ENCODE measurements at places on chromosomes 3 and 15.

DNA sequence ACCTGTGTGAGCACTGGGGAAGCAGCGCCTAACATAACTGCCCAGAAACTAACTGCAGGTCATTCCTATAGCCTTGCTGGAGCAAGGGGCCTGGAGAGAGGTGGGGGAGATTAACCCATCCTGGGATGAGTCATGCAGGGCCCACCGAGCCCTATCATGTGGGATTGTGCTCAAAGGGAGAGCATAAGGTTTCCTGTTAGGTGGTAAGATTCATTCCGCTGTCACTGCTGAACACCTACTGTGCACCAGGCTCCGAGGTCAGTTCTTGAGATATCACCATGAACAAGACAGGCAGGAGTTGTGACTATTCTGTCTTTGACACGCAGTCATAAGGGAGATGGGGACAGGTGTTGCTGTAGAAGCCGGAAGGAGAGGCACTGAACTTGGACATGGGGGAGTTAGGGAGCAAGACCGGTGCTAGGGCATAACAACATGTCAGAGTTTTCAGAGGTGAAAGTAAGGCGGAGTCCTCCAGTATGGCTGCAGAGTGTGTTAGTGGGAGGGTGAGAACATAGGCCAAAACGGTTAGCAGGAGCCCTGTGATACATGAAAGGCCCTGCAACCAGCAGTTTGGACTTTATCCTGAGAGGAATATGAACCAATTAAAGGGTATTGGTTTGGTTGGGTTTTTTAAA, 2.4 kb downstream of the SLC25A38 start:
- no peak for DNase-seq

GRCh38 chr3:195699860-195700259, 20.9 kb upstream of the MUC20 start:
- no peak for DNase-seq

GRCh38 chr3:69164296-69164695, 41.9 kb upstream of the LMOD3 start:
- DNase-seq: no peak

- DNase-seq: no peak
Observed at GRCh38 chr3:188326111-188326510, 172.2 kb downstream of the LPP start.

DNA sequence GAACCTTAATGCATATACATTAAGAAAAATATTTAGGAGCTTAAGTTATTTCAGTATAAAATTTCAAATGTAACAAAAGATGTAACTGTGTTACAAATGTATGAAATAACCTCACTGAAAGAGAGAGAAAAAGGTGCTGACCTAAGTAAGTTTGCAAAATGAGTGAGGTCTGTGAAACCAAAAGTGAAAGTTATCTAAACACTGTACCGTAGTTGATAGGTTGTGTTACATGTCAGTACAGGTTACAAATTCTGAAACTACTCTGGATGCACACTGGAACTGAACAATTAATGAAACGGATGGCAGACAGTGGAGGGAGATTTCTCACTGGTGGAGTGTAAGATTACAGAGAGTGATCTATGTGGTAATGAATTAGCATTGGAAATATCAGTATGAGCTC, 420.7 kb downstream of the ZNF385D start:
- DNase-seq: no peak

DNA sequence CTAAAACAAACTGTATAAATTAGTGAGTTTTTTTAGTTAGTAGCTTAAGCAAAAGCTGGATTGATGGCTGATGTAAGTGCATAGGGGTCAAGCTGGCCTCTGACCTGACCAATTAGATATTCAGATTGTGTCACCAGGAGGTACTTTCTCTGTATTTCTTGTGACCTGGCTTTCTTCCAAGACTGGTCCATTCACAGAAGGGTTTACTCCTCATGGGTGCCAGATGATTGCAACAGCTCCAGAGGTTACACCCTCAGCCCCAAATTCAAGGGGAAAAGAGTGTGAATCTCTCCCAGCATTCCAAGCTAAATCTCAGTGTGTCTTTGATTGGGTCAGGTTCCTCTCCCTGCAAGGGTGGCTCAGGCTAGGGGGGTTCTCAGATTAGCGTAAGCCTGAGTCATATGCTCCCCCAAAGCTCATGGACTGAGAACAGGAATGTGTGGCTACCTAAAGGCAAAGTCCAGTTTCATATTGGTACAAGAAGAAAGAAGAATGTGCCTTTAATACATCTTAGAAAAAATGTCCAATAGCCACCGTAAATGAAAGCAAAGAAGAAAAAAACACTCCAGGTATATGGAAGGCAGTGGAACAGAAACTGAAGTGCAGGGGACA, 16.5 kb downstream of the PML start:
- DNase-seq: no peak

- DNase-seq: no peak
Observed at GRCh38 chr15:74578496-74578994, 37.1 kb upstream of the CLK3 start.

DNA sequence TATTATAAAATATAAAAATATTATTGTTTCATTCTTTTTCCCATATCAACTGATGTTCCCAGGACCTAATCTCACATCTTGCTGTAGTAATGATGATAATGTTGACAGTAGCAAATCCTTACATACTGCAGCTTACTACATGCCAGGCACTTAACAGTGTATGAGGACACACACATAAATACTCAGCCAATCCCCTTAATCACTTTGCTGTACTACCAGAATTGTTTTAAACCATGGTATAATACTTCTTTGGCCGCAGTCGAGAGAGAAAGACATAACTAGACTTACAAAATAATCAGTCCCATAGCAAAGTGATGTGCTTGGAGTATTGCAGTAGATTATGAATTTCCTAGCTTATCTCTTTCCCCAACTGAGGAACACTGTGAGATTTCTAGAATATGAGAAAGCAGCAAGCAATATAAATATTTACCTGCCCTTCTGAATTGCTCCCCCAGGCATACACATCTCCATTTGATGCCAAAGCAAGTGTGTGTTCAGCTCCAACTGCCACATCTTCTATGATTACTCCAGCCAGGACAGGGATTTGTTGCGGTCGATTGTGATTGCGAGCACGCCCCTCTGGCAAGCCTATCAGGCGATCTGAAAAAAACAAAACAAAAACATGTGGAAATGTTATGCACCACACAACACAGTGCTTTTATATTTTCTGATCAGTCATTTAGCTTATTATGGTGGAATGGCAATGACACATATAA, 33.0 kb downstream of the FBXL22 start:
- no peak for DNase-seq

- DNase-seq: no peak
Observed at GRCh38 chr3:51398595-51399310, 7.7 kb downstream of the RBM15B start.

DNA sequence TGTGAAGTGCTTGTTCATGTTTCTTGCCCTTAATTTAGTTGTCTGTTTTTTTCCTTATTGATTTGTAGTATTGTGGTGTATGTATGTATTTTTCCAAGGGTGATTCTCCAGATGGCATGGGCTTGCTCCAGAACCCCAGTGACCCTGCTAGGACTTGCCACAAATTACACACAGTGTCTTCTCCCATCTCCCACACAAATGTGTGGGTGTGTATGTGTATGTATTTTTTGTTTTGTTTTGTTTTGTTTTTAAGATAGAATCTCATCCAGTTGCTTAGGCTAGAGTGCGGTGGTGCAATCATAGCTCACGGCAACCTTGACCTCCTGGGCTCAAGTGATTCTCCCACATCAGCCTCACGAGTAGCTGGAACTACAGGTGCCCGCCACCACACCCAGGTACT, 36.2 kb upstream of the ARID3B start:
- no peak for DNase-seq

GRCh38 chr3:14225421-14225820, 46.8 kb downstream of the LSM3 start:
- DNase-seq: no peak

GRCh38 chr3:132555306-132556035, 41.6 kb upstream of the ACKR4 start:
- DNase-seq: no peak

GRCh38 chr3:189953551-189953950, 167.1 kb downstream of the P3H2 start:
- no peak for DNase-seq

- DNase-seq: no peak
Observed at GRCh38 chr3:85867072-85867471, 908.3 kb downstream of the CADM2 start.

- no peak for DNase-seq
Observed at GRCh38 chr15:69405110-69405509, 9.0 kb upstream of the KIF23 start.

DNA sequence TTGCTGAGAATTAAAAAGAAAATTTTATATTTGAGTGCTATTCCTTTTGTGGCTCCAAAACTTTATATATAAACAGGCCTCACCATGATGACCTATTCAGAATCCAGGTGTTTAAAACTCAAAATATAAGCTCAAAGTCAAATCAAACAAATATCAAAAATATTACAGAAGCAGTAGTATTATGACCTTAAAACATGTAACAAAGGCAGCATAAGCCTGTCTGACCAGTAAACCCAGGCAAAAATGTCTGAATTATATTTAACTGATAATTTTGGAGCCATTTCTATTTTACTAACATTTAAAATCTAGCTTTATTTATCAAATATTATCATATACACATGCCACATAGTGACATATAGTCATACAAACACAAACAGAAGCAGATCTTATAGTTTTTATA, 6.4 kb upstream of the NOX5 start:
- no peak for DNase-seq

- no peak for DNase-seq
Observed at GRCh38 chr15:30824518-30825195, 79.1 kb upstream of the FAN1 start.

- DNase-seq: no peak
Observed at GRCh38 chr3:129462361-129462968, 22.4 kb downstream of the IFT122 start.

DNA sequence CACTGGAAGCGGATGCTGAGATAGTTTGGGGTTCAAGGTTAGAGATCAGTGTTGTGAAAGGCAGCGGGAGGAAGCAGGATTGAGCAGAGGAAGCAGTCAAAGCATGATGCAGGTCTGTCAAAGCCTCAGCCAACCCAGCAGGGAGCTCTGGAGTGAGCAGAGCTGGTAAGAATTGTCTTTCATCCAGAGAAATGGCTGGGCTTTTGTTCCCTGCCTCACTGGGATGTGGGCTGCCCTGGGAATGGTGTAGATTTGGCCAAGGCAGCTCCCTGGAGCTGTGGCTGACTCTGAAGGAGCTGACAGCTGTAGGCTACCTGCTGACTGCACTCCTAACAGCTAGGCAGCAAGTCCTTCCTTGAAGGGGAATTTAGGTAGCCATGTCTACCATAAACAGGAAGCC, 61.9 kb upstream of the STXBP5L start:
- DNase-seq: no peak

GRCh38 chr3:183487896-183488295, 59.5 kb upstream of the MCF2L2 start:
- DNase-seq: no peak

DNA sequence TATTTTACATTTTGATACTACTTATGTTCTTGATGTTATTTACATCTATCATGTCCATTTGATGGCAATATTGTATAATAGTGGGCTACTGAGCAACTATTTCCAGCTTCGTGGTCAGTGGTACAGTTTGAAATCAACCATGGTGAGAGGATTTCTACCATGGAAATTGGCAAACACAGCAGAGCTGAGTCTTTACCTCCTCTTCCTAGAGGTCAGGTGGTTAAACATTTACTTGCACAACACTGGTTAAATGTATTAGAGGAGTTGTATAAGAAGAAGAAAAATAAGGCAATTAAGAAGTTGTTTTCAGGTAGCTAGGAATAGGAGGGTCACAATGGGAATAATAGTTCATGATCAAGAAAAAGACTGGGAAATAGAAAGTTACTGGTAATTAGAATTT, 7.2 kb upstream of the PPM1L start:
- no peak for DNase-seq

DNA sequence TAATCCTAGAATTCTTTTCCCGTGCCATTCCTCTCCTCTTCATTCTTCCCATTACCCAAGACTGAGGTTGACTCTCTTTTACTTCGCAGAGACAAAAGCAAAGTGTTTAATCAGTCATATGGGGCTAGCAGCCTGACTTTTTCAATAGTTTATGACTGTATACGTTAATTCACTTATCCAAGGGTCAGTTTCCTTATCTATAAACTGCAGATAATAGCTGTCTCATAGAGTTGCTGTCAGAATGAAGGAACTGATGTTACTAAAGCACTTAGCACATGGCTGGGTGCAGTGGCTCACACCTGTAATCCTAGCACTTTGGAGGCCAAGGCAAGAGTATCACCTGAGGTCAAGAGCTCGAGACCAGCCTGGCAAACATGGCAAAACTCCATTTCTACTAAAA, 43.5 kb upstream of the ULK4 start:
- DNase-seq: no peak

DNA sequence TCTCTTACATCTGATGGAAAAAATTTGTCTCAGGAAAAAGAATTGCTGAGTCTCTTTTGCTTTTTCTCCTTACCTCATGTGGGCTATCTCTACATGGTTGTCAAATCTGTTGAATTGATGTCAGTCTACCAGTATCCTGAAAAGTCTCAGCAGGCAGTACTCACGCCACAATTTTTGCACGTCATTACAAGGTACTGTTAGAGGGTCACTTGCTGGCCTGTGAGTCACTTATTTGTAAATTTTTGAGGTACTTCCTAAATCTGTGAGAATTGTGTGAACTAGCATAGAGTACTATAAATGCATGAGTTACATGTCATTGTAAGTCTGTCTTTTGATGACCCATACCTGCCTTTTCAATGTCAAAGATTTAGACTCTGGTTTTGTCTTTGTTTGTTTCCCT, 15.9 kb downstream of the HPS3 start:
- no peak for DNase-seq

GRCh38 chr3:194009892-194010533, 125.9 kb upstream of the HES1 start:
- no peak for DNase-seq

DNA sequence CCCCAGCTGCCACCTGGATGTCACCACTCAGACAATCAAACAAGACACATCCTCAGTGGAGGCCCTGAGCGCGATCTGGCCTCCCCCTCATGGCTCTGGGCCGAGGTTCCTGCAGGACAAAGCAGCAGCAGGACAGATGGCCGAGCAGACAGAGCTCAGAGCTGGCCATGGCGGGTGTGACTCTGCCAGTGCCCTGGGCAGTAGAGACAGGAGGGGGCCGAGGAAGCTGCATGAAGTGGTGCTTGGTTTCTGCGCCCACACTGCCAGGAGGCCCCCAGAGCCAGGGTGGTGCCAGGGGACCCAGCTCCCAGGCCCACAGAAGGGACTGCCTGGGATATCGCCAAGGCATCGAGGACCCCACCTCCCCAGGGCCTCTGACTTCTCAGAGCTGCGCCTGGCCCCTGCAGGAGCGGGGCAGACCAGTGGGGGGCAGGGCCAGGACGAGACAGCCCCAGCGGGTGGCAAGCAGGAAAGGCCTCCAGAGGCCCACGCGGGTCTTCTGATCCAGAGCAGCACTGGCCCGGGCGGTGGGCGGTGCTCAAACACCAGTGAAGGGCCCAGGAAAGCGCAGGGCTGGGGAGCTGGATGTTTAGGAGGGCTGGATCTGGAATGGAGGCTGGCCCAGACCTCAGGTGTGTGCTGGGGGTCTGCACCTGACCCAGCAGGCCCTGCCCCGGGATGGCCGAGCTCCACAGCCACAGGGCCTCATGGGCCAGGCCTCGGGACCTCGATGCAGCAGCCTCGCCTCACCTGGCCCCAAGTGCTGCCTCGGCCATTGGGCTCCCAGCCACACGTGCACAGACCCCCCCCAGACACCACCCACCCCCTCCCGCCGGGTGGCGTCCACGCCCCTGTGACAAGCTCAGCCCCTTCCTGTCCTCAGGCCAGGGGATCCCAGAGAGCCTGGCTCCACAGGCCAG, 76.0 kb downstream of the GOLGA8G start:
- no peak for DNase-seq

GRCh38 chr3:20569310-20569709, 383.3 kb upstream of the SGO1 start:
- no peak for DNase-seq

GRCh38 chr15:33119273-33119672, 75.2 kb downstream of the FMN1 start:
- no peak for DNase-seq

All from activated naive CD4-positive, alpha-beta T cell (primary cell).